ENCODE measurements at places on chromosomes 11 and 22.
A peak's percentile ranks its signal among the peaks of the same experiment; 100 is the strongest.

- DNase-seq: no peak
These were observed 18.6 kb upstream of the LMO2 start for GRCh38 chr11:33910296-33910957.

DNA sequence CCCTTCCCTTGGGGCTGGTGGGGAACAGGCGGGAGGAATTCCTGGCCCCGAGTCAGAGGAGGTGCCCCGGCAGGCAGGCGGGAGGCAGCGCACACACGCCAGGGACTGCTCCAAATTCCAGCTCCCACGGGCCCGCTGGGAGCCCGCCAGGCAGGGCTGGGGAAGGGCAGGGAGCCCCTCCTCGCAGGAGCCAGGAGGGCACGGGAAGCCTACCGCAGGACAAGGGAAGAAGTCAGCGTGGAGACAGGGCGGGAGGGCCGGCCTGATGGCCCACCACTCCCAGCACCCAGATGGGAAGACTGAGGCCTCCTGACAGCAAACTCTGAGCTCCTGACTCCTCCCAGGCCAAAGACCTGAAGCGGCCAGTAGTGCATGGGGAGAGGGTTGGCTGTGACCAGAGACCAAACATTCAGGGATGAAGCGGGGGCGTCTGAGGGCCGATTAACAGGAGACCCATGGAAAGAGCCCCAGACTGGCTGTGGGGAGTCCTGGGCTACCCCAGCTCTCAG, 22.4 kb downstream of the RPL3 start:
- DNase-seq: no peak

DNA sequence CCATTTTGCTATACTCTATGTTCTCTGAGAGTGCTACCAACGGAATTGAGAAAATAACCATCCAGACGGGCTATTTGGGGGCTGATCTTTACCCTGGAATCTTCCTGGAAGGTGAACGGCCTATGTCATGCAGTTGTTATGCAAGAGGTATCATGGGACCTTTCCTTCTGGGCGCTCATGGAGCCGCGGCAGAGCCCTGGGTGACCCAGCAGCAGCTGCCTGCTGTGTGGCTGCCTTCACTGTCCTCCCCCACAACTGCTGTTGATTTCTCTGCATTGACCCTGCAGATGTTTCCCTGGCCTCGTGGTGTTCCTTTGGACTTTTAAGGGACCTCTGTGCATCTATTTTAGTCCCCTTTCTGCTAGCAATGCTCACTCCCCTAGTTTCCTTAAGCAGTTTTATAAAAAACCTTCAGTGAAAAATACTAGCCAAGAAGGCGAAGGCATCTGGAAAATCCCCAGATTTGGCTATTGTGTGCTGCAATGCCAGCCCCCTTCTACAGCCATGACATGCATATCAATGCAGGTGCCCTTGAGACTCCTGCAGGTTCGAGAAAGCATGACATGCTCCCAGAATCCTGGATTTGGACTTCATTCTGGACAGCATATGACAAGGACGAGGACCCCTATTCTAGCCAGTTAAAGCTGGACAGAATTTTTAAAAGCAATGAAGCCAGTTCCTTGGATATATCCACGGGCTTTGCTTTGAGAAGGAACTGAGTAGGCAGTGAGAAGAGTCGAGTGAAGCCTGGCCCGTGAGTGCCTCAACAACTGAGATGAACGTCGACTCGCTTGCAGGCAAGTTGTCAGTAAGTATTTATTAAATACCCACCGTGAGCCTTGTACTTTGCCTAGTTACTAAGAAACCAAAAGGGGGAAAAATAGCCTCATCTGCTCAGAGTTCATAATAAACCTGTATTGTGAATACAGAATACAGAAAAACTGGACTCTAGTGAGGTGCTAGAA, at the start of gene SLC25A18:
Gene SLC25A18, plus strand, starts transcription at position 593 of the 965 bp plus-strand sequence. CDS start 16,447 bp downstream, outside the sequence.
- DNase-seq: peak; percentile 33

GRCh38 chr11:68256331-68256741, 15.4 kb downstream of the C11orf24 start:
- no peak for DNase-seq

- DNase-seq: no peak
These were observed 6.0 kb upstream of the ACR start for GRCh38 chr22:50731811-50732624.

- DNase-seq: no peak
These were observed 28.6 kb upstream of the ATXN10 start for GRCh38 chr22:45642986-45643385.

GRCh38 chr11:86249307-86250098, 5.0 kb downstream of the EED start:
- no peak for DNase-seq

- DNase-seq: no peak
These were observed 14.4 kb downstream of the TIMP3 start for GRCh38 chr22:32815943-32816342.

GRCh38 chr22:49298834-49299750, 528.6 kb downstream of the BRD1 start:
- DNase-seq: no peak

GRCh38 chr11:68735646-68736045, 15.7 kb downstream of the TESMIN start:
- peak; percentile 64 for DNase-seq

DNA sequence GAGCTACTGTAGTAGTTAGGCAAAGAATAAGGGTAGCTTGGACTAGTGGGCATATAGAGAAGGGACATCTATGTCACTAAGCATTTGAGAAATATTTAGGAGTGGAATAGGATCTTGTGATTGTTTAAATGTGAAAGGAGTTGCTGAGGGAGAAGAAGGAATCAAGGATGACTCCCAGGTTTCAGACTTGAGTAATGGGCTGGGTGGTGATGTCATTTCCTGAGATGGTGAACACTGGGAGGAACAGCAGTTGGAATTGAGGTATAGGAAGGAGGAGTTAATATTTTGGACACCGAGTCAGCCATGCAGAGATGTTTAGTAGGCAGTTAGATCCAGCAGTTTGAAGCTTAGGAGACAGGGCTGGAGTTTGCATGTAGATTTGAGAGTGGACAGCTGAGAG, 40.1 kb downstream of the REXO2 start:
- no peak for DNase-seq

DNA sequence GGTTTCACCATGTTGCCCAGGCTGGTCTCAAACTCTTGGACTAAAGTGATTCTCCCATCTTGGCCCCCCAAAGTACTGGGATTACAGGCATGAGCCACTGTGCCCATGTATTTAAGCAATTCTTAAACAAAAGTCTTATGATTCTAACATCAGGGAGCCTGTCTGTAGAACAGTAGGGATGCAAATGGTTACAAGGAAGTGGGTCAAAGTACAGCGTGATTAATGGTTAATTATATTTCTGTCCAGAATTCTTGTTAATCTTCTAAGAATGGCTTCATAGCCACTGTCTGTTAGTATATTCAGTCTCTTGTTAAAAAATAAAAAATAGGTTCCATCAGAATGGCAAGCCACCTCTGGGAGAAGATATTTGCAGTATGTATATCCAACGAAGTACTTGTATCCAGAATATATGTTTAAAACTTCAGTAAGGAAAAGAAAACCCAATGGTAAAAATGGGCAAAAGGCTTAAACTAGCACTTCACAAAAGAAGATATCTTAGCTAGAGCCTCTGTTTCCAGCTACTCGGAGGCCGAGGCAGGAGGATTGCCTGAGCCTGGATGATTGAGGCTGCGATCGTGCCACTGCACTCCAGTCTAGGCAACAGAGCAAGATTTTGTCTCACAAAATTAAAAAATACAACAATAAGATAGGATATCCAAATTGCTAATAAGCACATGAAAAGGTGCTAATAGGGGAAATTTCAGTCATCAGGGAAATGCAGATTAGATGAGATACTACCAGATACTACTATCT, 22.9 kb downstream of the ATG13 start:
- no peak for DNase-seq

- DNase-seq: no peak
These were observed 21.4 kb upstream of the CDON start for GRCh38 chr11:126083829-126084607.

DNA sequence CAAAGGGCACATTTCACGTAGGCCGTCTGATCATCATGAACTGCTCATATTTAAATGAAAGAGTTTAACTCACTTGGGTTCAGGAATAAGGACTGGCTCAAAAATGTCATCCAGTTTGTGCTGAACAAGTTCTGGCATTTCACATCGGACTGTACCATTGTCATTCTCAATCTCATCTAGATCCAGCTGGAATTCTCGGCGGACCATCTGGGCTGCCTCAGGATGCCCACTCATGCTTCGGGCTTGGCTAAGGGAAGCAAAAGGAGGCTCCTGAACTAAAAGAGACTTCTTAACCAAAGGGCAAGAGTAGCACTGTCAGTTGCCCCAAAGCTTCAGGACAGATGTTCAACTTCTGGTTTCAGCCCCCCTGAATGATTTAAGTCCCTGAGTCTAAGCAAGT, 40.2 kb downstream of the F2 start:
- no peak for DNase-seq

DNA sequence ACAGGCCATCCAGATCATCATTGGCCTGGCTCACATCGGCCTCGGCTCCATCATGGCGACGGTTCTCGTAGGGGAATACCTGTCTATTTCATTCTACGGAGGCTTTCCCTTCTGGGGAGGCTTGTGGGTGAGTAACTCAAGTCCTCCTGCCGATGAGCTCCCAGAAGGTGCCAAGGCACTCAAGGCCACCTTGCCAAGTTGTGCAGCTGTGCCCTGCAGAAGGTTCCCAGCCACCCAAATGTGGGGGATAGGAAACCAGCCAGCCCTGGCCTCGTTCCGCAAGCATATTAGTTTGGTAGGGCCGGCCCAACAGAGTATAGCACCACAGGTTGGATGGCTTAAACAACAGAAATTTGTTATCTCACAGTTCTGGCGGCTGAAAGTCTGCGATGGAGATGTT, 4.0 kb downstream of the MS4A8 start:
- no peak for DNase-seq

- DNase-seq: no peak
These were observed 425 bp upstream of the KDELR3 start for GRCh38 chr22:38467438-38467903.

- no peak for DNase-seq
These were observed 14.0 kb downstream of the P4HA3 start for GRCh38 chr11:74297484-74297883.

DNA sequence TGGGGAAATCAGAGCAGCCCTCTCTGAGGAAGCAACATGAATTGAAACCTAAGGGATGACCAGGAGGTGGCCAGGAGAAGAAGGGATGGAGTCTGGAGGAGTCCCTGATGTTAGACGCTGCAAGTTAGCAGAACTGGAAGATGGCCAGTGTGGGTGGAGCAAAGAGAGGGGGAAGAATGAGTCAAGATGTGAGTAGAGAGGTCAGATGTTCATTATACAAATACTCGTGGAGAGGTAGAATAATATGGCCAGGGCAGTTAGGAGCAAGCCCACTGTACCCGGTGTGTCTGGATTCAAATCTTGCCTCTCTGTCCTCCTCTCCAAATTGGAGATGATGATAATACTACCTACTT, 242.0 kb downstream of the TENM4 start:
- no peak for DNase-seq

GRCh38 chr11:21561581-21561980, 631.3 kb upstream of the ANO5 start:
- no peak for DNase-seq

GRCh38 chr11:117664897-117665296, 132.1 kb downstream of the DSCAML1 start:
- DNase-seq: no peak

DNA sequence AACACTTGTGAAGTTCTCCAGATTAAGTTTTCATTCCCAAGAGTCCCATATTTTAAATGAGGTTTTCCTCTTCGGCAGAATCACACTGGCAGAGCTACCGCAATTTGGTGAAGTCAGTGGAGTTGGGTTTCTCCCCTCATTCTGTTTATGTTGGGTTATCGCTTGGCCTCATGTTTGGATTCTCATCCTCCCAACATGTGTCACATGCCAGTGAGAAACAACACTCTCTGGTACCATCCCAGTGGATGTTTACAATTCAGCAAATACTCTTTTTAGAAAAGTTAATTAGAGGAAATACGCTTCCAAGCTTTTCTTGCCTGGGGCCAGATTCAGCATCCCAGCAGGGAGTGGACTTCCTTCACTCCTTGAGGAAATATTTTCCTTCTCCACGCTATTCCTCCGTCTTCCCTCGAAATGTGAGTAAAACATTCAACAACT, 2.1 kb downstream of the PAMR1 start:
- DNase-seq: no peak

DNA sequence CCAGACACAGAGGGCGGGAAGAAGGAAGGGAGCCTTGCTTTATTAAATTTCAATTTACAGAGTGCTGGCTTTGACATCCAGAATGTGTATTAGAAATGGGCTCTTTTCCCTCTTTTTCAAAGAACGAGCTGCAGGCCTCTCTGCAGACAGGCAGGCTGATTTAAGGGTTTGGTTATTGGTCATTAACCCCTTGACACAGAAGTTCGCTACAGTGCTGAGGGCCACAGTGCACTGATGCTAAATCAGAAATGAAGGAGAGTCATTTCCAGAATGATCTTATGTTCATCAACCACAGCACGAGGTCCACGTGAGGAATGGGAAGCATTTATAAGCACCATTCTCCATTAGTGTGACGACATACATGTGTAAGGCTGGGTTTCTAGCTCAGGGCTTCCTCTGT, 51.8 kb downstream of the CSNK2A3 start:
- DNase-seq: no peak

DNA sequence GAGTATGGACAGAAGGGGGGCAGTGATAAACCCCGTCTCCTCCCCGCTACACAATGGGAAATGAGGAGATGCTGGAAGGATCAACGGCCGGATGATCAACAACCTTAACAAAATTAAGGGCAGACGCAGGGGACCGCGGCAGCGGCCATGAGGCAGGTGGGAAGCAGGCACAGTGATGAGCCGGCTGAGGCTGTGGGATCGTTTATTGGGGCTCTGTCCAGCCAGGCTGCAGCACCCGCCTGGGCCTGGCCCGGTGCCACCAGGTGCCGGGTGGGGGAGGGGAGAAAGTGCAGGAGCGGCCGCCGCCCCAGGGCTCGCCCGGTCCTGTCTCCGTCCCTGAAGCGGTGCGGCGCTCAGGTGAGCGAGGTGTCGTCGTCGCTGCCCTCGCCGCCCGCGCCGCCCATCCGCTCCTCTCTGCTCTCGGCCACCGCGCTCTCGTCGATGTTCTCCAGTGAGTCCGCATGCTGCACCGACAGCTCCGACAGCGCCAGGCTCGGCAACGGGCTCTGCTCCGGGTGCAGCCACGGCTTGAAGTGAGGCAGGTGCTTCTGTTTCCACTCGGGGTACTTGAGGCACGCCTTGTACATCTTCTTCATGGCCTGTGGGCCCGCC, 2.4 kb upstream of the ARAP1 start:
- DNase-seq: no peak
